ENCODE measurements at places on chromosomes 3 and 15. TPM values are rescaled to one million over a fixed set of nuclear protein-coding genes. Genes with fewer than 3 reads are reported as not detected.

Gene SLC12A1
- not detected for total RNA-seq

Gene MYO5C
- 3.5 TPM for total RNA-seq

Gene CNTN3
- not detected for total RNA-seq

Gene CPA3
- not detected for total RNA-seq

- no peaks in the 10 kb centered on the region for H3K36me3 ChIP-seq
- H3K27me3 ChIP-seq: no peaks in the 10 kb centered on the region
- no peak overlapping the region for H3K27ac ChIP-seq
- no peak overlapping the region for H3K4me3 ChIP-seq
- peaks cover 5% of the 10 kb centered on the region for H3K4me1 ChIP-seq
Observed at GRCh38 chr3:72398781-72399180, 449.5 kb downstream of the SHQ1 start.

DNA sequence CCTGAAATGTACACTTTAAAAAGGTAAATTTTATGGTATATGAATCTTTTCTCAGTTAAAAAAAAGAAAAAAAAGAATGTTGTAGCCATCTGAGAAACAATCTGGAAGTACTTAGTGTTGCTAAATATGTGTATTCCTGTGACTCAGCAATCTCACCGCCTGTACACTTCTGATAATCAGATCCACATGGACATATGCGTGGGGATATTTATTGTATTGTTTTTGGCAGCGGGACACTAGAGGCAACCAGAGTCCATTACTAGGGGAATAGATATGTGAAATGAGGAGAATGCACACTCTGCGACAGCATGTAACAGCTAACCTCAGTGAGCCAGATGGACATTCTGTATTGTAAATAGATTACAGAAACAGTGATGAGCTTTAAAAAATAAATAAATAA lies 65.4 kb downstream of the AQP9 start:
- H3K4me3 ChIP-seq: no peak overlapping the region
- H3K36me3 ChIP-seq: no peaks in the 10 kb centered on the region
- no peaks in the 10 kb centered on the region for H3K4me1 ChIP-seq
- no peak overlapping the region for H3K27ac ChIP-seq
- H3K27me3 ChIP-seq: no peaks in the 10 kb centered on the region

DNA sequence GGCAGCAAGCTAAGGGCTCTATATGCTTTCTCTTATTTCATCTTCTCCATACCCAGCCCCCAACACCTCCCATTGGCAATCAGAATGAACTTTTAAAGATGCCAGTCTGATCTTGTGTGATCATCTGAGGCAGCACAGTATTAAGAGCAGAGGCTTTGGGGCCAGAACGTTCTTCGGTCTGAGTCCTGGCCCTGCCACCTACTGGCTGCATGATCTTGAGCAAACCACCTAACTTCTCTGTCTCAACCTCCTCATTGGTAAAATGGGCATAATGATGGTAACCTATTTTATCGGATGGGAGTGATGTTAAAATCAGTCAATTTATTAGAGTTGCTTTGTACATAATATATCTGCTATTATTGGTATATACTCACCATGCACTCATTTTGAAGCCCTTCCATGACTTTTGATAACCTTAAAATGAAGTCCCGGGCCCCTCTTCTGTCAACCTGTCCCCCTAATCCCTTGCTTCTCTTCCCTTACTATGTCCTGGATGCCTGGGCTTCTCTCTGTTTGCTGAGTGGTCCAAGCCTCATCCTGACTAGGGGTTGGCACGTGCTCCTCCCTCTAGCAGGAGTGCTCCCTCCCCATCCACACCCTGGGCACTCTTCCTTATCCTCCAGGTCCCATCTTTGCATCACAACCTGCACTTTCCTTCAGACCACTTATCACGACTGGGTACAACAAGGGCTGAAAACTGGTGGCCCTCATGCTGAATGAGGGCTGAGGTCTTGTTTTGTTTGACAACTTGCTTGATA lies 6.3 kb downstream of the EFCAB12 start:
- H3K4me3 ChIP-seq: no peak overlapping the region
- no peaks in the 10 kb centered on the region for H3K27me3 ChIP-seq
